ENCODE measurements at places on chromosomes 2 and 18.

DNA sequence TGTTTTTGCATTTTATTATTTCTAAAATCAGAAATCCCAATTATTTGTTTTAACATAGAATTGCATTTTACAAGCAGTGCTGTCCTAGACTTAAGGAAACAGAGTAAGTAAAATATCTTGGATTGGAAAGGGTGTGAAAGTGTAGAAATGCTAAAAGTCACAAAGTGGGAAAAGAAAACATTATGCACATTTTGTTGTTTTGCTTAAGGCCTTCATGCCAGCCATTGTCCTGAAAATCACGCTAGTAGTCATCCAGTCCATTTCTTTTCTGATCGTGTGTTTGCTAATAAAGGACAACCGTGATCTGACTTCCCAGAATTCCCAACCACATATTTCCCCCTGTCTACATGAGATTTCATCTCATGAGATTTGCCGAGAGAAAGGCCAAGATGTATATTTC lies 199.1 kb downstream of the PTGR3 start:
- no peak for DNase-seq

- DNase-seq, result no peak
Measured at GRCh38 chr18:74494514-74494913, 1.6 kb upstream of the CNDP2 start.

DNA sequence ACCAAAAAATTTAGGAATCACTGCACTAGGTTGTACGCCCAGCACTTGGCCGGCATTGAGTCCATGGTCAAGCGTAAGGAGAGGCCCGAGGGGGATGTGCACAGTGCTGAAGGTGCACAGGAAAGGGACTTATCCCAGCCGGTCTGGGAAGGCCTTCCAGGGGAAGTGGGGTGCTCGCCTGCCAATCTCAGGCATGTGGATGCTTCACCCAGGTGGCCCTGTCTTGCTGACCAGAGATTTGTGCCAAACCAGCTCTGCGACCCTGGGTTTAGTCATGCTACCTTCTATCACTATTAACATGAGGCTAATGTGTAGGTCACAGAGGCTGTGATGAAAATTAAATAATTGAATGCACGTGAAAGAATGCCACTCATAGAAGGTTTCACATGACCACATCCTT lies 1.7 kb upstream of the ITM2C start:
- no peak for DNase-seq

GRCh38 chr18:50649821-50650220 lies 89.9 kb downstream of the MAPK4 start:
- no peak for DNase-seq

DNA sequence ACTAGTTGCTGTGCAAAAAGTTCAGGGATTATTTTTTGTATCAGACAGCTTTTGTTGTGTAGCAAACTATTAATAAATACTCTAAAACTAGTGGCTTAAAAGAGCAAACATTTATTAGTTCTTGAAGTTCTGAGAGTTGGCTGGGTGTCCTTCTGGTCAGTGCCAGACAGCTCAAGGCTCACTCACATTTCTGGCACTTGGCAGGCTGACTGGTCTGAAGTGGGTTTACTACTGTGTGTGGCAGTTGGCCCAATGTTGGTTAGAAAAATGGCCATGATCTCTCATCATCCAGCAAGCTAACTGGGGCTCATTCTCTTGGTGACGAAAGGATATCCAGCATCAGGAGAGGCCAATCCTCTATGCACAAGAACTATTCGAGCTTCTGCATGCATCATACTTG lies 71.4 kb upstream of the ZNF385B start:
- no peak for DNase-seq

DNA sequence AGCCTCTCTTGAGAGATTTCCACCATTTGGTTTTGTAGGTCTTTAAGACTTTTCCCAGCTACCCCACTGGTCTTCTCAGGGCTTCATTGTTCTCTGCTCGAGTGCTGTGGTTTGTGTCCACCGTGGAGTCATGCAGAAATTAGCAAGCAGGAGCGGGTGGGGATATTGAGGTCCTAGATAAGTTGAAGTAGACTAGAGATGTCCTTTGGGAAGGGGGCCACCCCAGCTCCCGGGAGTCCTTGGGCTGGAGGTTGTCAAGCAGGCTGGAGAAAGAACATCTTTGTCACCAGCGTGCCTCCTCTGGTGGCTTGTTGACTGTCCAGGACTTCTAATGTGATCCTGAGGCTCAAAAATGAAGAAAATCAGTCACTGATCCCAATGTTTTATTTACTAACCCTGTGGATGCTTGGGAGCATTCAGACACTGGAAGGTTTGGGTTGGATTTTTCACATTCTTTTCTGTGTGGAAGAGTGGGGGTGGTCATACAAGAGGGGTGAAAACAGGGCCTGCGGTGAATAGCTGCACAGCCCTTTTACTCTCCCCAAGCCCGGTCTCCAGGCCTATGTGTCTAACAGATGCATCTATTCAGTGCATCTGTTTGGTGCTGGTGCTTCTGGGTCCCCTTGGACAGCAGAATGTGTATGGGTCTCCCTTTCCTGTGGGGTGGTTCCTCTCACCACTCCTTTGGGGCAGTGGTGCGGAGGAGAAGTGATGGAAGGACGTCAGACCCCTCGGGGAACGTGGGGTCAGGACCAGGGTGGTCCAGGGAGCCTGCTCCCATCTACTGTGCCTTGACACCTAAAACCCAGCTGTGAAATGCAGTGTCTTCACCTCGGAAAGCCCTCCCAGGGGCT lies 208.1 kb downstream of the KLHL29 start:
- no peak for DNase-seq

DNA sequence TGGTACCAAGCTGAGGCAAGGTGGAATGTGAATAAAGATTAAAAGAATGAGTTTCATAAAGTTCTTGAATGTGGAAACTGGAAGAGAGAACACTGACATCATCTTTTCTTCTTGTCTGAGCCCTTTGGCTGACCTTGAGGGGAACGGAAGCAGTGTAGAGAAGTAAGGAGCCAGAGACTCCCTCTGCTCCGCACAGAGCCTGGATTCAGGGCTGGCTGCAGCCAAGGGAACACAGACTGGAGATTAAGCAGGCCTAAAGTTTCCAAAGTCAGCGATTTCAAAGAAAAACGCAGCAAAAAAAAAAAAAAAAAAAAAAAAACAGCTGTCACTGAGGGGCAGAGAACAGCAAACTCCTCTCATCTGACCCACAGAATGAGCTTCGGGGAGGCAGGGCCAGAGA lies 19.3 kb upstream of the ALK start:
- DNase-seq, result no peak

- no peak for DNase-seq
Measured at GRCh38 chr2:198080879-198081765, 276.7 kb downstream of the PLCL1 start.

DNA sequence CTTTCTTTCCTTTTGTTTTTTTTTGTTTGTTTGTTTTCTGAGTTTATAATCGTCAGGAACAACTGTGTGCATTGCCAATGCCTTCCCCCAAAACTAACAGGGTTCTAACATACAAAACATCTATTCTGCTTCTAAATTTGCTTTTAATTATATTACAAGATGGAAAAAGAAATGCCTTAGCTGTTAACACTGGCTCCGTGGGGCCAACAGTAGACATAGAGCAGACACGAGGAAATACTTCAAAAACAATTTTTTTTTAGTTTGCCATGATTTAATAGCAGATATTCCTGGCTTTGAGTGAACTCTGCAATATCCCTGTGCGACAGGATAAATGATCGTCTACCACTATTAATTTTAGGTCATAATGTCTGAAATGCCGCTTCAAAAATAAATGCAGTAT lies 153.3 kb upstream of the HNRNPA3 start:
- DNase-seq, result no peak

GRCh38 chr2:32200814-32201213 lies 35.1 kb downstream of the SLC30A6 start:
- no peak for DNase-seq

DNA sequence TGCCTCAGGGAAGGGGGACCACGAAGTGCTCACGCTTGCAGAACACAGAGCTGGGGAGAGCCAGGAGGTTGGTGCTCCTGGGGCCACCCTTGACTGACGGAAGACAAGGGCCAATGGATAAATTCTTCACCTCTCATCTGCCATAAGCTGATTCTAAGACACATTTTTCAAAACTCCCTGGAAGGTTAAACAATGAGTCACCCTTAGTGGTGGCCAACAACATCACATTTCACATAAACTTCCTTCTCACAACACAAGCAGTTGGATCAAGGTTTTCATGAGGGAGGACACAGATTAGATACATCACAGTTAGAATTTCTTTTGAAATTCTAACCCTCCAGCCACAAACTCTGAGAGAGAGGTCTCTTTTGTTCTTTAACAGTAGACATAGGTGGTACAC lies 713.6 kb upstream of the POU3F3 start:
- no peak for DNase-seq

DNA sequence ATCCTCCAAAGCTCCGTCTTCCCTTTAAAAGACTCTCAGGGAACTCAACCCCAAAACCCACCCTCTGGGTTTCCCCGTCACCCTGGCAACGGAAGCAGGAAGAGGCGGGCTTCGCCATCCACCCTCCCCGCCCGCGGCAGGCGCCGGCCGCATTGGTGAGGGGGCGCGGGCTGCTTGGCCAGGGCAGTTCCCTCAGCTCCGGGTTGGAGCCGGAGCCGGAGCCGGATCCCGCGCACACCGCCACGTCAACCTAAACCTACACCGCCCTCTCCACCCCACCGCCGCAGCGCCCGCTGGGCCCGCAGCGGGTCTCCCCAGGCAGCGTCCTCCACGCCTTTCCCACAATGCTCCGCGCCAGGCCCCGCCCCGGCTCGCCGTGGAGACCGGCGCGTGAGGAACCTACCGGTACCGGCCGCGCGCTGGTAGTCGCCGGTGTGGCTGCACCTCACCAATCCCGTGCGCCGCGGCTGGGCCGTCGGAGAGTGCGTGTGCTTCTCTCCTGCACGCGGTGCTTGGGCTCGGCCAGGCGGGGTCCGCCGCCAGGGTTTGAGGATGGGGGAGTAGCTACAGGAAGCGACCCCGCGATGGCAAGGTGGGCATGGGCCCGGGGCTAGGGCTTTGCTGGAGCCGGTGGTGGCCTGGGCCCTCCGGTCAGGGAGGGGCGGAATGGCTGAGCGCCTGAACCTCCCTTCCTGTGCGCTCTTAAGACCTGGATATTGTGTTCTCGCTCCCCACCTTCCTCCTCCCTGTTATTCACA lies at the start of gene DNAJC10:
Gene DNAJC10, plus strand, starts transcription at position 366 of the 758 bp plus-strand sequence. CDS start 1,830 bp downstream, outside the sequence.
- DNase-seq, result peak; percentile 92

DNA sequence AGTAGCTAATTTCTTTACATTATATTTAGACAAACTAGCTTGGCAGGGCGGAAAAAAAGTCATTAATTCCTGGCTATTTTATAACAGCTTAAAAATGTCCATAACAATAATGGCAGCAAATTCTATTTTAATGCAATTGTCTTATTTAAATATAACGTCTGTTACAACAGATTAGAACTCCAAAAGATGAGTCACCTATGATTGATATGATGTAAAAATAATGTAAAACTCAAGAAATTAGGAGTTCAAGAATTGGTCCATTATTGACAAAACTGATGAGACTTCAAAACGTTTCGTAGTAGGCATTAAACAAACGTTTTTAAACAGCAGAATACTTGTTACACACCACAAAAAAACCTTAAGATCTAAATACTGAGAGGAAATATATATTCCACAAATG lies 2.7 kb downstream of the XPO1 start:
- no peak for DNase-seq

GRCh38 chr2:241567776-241568175 lies 9.2 kb downstream of the BOK start:
- DNase-seq, result no peak

DNA sequence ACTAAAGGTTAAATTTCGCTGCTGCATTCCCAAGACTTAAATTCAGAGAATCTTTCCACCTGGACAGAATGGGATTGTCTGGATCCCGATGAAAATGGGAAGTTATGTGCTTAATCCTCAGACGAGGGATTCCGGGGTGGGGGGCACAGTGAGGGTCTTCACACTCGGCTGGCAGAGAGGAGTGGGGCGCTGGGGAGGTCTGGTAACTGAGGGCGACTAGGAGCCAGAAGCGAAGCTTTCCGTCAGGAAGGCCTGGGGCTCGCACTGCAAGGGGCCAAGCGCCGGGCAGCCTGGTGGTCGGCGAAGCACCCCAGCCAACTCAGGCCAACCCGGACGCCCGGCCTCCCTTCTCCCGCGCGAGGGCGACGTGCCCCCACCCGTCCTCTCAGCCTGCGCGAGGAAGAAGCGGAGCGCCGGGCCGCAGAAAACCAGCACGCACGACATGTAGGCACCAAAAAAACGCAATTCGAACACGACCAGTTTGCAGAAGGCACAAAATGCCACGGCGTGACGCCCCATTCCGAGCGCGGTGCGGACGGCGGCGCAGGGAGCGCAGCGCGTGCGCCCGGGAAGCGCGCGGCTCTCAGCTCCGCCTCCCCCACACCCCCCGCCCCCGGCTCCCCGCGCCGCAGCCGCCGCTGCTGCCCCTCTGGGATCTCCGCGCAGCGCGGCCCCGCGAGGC lies 188.1 kb downstream of the ZEB2 start:
- DNase-seq, result no peak

DNA sequence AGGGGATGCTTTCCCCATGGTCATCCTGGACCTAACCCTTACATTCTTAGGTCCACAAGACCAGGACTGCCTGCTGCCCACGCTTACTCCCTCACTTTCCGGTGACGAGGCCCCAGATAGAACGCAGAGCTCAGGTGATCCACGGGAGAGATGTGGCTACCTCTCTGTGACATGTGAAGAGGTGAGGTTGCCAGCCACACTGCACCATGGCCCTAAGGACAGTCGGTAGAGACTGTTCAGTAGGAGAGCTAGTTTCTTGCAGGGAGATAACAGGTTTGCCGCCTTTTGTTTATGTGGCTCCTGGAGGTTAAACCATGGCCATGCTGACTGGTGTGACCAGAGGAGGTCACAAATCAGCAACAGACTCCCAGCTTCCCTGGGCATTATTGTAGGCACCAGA lies 71.4 kb downstream of the WDSUB1 start:
- DNase-seq, result no peak

DNA sequence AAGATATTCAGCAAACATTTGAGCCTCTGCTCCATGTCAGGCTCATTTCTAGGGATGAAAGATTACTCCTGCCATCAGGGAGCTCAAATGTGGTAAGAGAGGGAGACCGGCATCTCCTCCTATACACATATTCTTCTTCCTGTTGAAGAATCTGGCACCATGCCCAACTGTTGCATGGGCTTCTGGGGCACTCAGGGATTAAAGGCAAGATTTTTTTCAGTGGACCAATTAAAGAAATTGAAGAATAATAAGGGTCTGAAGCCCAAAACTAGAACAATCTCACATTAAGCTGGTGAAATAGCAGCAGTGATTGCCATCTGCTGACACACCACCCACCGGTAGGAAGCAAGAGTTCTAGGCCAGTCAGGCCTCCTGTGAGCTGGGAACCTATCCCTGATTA lies 145.4 kb upstream of the LYPD6 start:
- DNase-seq, result no peak

- no peak for DNase-seq
Measured at GRCh38 chr2:225086439-225086838, 44.2 kb upstream of the DOCK10 start.

DNA sequence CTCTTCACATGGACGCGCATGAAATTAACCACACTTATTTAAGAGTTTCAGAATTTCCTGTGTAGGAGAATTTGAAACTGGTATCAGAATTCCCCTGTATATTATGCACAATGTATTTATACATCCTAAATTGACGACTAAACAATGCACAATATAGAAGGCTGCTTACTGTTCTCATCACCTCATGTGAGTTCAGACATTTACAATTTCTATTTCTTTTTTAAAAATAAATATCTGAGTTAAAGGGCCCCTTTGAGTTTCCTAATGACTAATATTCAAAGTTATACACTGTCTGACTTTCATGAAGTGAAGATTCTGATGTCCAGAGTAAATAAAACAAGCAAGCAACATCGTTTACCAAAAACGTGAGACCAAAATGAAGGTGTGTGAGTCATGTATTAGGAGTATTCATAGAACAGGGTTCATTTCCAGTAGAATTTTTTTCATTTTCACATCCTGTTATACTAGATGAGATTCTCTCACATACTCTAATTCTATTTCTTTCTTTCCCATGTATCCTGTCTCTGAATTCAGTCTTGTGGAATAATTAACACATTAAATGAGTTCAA lies 406.2 kb downstream of the NUP35 start:
- no peak for DNase-seq
